Cardiac muscle cell (in vitro differentiated cells and primary cell): ENCODE measurements at places on chromosomes 6 and 20.

GRCh38 chr20:32622585-32623468 lies 37.7 kb upstream of the NOL4L start:
- DNase-seq, result no peak

GRCh38 chr6:149065121-149065520 lies 252.4 kb upstream of the TAB2 start:
- no peak for DNase-seq

DNA sequence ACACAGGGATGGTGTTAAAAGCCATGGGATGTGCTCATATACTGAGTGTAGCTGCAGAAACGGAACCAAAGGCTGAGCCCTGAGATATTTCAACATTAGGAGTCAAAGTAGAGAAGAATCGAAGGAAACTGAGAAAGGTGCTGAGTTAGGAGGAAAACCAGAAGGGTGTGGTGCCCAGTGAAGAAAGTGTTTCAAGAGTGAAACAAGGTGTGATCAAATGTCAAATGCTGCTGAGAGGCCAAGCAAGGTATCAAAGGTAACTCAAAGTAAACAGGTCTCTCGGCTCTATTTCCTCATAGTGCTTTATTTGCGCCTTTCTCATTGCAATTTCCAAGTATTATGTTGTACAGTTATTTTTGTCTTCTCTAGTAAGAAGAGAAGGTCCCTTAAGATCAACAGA lies 94.1 kb downstream of the PRDM1 start:
- no peak for DNase-seq

- DNase-seq, result peak; percentile 59
These were observed 156.3 kb downstream of the ARID1B start for GRCh38 chr6:156933201-156934068.

GRCh38 chr20:18983796-18984195 lies 170.2 kb downstream of the SCP2D1 start:
- DNase-seq, result no peak

DNA sequence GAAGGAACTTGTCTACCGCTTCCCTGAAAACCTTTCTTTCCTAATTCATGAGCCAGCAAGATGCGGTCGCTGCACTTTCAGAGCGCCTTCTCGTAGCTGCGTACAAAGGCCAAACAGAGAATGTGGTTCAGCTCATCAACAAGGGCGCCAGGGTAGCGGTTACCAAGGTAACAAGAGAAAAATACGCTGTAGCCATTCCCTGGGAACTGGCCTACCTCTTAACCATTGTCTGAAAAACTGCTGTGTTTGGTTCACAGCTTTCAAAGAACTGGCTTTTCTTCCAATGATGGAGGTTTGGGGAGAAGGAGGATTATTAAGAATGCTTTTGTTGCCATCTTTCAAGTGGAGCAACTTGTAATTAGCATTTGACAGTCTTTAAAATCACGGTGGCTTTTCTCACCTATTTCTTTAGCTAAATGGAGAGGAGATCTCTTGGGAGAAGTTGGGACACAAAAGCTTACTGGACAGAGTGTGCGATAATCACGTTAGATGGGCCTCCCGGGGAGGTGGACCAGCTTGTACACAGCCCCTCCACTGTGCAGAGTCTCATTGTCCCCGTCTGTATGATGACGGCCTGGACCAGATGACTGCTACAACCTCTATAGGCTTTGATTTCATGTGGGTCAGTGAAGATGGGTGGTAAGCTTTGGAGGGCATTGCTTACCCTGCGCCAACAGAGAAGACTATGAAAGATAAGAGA lies 71.5 kb downstream of the LYRM2 start:
- no peak for DNase-seq
